ENCODE measurements at places on chromosomes 13 and 19. TPM values are rescaled to one million over a fixed set of nuclear protein-coding genes. Genes with fewer than 3 reads are reported as not detected.

GRCh38 chr19:41595258-41595889 lies 19.4 kb downstream of the CEACAM21 start:
- DNase-seq = peak; percentile 32

- peak; percentile 83 for DNase-seq
Observed at GRCh38 chr19:36256853-36257519, 42.1 kb downstream of the ZNF146 start.

GRCh38 chr13:40624986-40625385 lies 41.5 kb downstream of the FOXO1 start:
- DNase-seq = no peak

GRCh38 chr13:76980075-76980718 lies 11.7 kb upstream of the CLN5 start:
- peak; percentile 94 for DNase-seq

GRCh38 chr13:96746886-96747285 lies 247.4 kb downstream of the OXGR1 start:
- no peak for DNase-seq

GRCh38 chr19:18473003-18473705 lies 35.2 kb upstream of the ISYNA1 start:
- DNase-seq = no peak

DNA sequence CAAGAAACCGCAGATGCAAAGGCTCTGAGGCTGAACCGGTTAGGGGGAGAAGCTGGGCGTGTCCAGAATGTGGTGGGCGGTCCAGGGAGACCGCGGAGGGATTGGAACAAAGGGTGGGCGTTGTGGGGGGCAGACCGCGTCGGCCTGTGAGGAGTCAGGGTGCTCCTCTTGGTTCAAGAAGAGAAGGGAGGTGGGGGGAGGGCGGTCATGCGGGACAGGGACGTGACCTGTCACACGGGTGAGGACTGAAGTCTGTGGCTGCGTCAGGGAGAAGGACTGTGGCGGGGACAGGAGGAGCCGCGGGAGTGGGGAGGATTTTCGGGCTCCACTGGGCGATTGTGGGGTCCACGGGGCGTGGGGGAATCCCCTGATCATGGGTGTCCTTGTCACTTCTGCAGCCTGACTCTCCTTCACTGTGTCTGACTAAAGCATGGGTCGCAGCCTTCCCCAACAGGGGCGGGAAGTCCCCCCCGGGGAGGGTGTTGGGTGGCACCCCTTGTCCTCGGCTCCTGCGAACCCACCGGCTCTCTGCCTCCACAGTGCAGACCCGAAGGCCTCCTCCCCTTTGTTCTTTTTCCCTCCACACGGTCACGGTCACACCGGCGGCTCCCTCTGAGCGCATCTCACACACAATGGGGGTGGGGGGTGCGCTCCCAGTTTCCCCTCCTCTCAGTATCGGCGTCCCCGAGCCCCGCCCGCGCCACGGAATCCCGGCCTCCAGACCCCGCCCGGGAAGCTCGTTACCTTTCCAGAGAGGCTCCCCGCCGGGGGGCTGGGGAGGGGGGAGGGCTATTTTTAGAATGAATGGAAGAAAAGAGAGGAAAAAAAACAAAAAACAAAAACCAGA lies 16.4 kb upstream of the KCNN1 start:
- DNase-seq = no peak

DNA sequence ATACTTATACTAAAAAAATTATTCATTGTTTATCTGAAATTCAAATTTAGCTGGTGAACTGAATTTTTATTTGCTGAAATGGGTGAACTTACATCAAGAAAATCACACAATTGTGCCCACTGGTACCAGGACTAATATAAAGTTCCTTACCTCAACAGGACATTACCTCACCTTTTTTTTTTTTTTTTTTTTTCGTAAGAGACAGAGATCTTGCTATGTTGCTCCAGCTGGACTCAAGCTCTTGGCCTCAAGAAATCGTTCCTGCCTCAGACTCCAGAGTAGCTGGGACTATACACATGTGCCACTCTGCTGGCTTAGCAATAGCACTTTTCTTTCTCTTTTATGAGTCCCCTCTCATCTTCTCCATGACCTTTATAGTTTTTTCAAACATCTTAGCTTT lies 22.5 kb upstream of the NDFIP2 start:
- no peak for DNase-seq

DNA sequence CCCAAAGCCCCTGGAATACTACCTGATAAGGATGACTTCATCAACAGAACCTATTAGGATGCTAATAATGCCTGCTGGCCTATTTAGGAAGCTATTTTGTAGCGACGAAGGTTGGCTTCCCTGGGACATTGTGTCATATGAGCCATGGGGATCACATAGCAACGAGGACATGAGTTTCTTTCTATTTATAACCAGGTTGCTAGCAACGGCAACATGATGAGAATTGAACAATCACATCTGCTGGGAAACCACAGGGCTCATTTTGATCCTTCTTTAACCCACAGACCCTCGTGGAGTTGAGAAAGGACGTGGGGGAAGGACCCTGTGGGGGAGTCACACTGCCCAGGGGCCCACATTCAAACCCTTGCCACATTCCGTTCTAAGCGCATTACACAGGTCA lies 172.2 kb downstream of the COL4A1 start:
- DNase-seq = no peak

DNA sequence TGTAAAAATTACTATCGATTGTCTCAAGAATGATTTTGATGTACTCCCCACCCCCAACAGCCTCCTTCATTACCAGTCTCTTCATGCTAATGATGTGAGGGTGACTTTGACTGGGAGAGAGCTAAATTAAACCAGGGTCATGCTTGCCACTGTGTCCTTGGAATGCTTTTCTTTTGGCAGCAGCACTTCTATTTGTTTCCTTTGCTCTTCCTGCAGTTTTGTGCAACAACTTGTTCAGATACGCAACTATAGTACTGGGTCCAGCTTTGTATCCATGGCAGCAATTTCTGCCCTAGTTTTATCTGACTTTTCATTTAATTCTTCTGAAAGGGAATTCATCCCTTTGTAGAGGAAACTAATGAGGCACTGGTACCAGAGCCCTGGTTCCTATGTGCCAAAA lies 2792.1 kb downstream of the PCDH9 start:
- DNase-seq = no peak

CEACAM20 gene
- not detected for total RNA-seq

LGALS14 gene
- not detected for total RNA-seq

NACC1 gene
- 40.4 TPM for total RNA-seq

MTUS2 gene
- total RNA-seq = 0.05 TPM

COX6B1 gene
- total RNA-seq = 370 TPM
